T-helper 9 cell (primary cell): ENCODE measurements at places on chromosomes 13 and 19.
A peak's percentile ranks its signal among the peaks of the same experiment; 100 is the strongest.

DNA sequence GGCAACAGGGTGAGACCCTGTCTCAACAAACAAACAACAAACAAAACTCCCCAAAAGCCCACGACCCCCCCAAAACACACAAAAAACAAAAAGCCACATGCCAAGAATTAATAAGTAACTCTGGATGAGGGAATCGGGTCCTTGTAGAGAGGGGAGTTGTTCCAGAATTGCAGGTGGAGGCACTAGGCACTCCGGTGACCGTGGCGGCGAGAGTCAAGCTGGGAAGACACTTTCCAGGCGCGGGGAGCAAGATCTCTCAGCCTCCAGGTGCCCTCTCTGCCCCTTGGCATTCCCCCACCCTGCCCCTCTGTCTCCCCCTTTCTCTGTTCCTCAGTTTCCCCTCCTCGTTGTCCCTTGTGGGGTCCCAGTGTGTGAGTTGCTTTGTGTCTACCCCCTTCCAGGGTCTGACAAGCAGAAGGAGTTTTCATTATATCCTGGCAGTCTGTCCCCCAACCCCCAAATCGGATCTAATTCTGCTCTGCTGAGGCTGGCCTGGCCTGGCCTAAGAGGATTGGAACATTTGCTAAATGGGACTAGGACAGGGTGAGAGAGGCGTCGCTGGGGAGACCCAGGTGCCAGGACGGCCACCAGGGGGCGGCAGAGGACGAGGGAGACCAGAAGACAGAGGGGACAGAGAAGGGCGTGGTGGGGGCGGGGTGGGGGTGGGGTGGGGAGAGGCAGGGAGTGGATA, 8.3 kb upstream of the CRX start:
- peak; percentile 84 for DNase-seq

DNA sequence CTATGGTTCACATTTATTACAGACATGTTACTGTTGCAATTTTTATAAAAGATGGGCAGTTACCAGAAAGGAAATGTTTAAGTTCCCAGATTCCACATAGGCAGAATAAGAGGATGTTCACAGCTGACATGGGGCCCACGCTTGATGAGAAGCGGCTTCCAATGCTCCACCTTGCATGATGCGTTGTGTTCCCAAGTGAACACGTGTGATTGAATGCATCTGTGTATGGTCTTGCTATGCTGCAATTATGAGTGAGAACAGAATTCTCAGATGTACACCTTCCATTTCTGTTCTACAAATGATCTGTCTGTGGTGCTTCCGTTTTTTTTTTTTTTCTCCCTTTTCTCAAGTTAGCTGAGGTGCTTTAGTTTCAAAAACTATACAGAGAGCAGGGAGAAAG, 15.5 kb downstream of the UPF3A start:
- DNase-seq, result no peak

- DNase-seq, result no peak
Observed at GRCh38 chr13:39100996-39101738, 62.9 kb downstream of the NHLRC3 start.

DNA sequence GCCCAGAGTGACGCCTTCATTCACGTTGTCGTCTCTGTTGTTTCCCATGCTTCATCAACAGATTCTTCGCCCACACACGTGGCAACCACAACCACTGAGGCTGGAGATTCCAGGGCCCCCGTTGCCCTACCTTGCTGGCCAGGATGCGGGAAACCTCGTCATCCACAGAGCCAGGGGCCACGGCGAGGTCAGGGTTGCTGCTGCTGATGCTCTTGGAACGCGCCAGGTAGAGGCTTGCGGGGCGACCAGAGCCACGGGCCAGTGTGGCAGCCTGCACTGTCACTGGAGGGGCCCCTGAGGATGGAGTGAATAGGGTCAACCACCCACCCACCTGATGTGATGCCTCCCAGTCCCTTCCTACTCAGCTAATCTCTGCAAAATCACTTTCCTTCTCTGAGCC, 6.3 kb upstream of the ANGPTL8 start:
- DNase-seq, result no peak

DNA sequence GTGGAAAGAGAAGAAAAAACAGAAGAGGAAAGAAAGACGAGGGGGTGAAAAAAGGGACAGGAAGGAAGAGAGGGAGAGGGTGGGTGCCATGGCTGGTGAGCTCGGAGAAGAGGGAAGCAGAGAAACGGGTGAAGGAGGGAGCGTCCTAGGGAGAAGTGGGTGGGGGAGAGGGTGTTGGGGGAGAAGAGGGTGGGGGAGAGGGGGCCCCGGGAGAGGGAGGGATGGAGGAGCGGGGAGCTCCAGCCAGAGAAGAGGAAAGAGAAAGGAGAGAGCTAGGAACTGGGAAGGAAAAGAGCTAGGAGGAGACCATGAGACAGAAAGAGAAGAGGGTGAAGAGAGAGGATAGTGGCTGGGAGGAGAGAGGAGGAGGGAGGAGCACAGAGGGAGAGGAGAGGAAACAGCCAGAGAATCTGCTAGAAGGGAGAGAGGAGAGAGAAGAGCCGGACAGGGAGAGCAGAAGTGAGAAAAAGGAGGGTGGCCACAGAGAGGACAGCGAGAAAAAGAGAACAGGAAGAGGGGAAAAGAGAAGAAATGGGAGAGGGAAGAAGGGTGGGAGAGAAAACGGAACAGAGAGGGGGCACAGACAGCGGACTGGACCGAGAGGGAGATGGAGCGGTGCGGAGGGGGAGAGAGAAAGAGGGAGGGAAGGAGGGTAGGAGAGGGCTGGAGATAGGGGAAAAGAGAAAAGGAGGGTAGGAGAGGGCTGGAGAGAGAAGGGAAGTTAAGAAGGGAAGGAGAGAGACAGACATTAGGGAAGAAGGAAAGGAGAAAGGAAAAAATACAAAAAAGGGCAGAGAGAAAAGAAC, 11.9 kb upstream of the GARIN5A start:
- DNase-seq, result no peak

GRCh38 chr13:44322928-44323327, 50.7 kb upstream of the SERP2 start:
- DNase-seq, result no peak

DNA sequence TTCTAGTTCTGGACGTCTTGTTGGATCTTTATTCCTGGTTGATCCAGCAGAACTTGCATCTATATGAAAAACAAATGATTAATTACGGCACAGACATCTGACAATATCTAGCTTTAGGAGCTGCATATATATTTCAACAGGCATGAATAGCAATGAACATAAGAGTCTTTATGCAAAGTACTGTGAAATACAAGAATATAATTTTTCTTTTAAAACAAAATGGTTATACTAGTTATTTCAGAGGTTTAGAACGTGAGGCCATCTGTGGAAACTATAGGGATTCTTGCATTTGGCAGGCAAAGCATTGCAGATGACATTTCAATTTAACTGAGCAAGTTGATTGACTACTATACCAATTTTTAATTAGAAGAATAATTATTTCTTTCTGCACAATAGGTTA, 40.5 kb downstream of the EFNB2 start:
- DNase-seq, result no peak
